Smooth muscle cell of the brain vasculature (primary cell): ENCODE measurements at places on chromosomes 11 and 22.
A peak's percentile ranks its signal among the peaks of the same experiment; 100 is the strongest.

- DNase-seq, result no peak
Observed at GRCh38 chr22:46214149-46214548, 35.9 kb downstream of the CDPF1 start.

DNA sequence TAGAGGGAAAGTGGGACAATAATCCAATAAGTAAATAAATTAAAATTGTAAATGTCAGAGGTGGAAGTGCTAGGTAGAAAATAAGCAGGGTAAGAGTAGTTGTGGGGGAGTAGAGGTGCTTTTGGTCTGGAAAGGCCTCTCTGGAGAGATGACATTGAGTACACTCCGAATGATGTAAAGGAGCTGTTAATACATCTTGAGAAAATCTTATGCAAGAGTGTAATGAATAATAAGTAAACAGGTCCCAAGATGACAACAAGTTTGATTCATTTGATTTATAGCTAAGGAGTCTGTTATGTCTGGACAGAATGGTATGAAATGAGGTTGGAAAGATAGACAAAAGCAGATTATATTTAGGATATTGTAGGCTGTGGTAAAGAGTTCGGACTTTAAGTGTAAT lies 87.5 kb downstream of the TMEM135 start:
- DNase-seq, result no peak

DNA sequence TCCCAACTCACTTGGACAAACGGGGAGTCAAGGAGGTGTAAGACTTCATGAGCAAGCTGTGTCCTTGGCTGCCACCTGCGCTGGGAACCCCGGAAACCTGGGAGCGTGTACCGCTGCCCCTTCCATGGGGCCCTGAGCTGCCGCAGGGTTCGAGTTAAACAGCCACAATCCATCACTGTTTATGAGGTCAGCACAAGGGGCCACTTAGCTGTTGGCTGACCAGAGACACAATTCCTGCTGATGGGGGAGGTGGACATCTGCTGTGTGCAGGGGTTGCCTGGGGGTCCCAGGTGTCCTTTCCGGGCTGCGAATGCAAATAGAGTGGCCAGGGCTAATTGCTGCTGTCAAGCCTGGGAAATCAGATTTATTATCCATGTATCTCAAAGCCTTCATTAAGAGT lies 549.3 kb downstream of the BRD1 start:
- no peak for DNase-seq

DNA sequence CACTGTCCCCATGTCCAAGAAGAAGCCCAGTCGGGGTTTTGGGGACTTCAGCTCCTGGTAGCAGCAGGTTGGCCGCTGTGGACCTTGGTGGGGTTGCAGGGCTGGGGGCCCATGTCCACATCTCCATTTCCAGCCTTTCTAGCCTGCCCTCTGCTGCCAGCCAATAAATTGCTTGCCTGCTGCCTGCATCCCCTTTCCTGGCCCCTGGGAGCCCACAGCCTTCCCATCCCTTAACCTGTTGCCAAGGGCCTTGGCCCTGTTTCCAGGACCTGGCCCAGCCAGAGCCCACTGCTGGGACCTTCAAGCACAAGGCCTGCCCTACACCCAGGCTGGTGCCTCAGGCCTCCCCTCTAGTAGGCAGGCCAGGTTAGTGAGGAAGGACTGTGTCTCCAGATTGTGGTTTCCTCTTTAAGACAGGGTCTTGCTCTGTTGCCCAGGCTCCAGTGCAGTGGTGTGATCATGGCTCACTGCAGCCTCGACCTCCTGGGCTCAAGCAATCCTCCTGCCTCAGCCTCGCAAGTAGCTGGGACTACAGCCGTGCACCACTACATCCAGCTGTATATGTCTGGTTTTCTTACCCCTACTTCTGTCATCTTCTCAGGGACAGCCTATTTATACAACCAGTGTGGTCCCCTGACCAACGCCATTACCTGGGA lies 29.7 kb downstream of the PPIL2 start:
- no peak for DNase-seq

DNA sequence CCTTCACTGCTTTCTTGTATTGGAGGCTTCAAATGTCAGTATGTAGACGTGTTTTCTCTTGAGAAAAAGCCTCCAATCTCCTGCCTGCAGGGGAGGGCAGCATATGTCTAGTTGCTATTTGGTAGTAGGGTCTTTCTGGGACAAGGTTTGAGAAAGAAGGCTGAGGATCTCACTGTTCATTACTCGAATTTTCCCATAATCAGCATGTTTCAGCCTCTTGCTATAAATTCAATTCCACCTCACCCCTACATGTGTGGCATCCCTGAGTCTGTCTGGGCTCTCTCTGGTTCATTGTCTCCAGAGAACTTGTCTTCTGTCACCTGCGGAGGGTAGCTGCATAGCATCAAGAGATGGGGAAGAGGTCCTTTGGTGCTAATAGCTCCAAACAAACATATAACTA lies 19.5 kb upstream of the CCDC83 start:
- DNase-seq, result no peak

DNA sequence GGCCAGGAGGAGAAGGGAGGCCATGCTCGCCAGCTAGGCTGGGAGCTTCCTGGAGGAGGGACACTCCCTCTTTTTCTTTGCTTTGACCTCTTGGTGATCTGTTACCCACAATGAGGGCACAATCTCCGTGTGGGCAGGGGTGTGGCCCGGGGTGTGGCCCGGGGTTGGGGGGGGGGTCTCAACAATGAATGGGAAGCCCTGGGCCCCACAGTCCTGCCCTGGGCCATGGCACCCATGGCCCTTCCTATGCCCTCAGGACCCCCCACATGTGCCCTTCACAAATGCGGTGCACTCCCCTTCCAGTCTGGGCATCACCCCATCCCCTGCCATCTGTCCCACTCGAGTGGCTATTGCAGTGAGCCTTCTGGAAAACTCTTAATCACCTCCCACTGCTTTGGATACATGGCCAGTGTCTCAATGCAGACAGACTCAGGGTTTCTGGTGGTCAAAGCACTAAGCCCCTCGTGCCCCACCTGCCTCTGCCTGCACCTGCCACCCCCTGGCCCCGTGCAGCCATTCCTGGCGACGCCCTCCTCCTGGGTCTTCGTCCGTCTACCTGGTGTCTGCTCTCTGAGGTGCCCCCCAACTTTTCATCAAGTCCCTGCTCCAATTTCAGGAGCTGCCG lies 611.3 kb downstream of the TBC1D22A start:
- DNase-seq, result no peak

GRCh38 chr11:134670961-134671370 lies 258.9 kb upstream of the B3GAT1 start:
- no peak for DNase-seq

GRCh38 chr22:36926309-36926708 lies 12.9 kb downstream of the CSF2RB start:
- DNase-seq, result no peak

GRCh38 chr11:122179961-122180834 lies 64.2 kb upstream of the BLID start:
- peak; percentile 62 for DNase-seq

DNA sequence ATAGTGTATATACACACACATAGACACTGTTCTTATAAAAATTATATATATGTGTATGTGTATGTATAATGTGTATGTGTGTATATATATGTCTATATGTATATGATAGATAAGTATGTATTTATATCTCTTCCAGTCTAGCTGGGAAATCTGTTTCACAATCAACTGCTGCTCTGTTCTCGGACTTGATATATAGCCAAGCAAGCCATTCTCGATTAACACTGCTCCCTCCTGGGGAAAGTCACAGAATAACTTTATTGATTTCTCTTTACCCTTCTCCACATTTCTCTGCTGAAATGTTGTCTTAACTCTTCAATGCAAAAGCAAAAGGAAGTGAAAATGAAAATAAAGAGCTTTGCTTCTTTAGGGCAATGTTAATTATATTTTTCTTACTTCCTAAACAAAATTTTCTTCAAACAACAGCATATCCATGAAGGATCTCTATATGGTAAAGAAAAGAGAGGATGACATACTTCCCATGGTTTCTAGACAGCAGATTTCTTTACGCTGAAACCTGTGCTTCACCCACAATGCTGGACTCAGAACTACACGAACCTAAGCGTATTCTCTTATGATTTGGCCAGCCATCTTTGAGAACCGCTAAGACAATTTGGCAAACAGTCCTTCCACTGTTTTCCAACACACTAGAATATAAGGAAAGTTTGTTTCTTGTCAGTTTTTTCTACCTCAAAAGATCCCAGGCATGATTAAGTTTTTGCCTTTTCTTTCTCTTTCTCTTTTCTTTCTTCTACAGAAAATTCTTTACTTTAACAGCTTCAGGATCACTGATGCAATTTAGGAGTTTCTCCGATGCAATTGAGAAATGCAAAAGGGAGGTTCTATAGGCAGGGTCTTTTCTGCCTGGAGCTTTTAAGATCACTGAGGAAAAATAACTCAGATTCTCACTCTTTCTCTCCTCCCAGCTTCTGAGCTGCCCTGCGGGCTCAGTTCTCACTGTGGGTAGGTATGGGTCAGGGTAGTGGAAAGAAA lies 1.9 kb downstream of the BLID start:
- no peak for DNase-seq

GRCh38 chr11:27097551-27097950 lies 56.9 kb downstream of the BBOX1 start:
- no peak for DNase-seq

DNA sequence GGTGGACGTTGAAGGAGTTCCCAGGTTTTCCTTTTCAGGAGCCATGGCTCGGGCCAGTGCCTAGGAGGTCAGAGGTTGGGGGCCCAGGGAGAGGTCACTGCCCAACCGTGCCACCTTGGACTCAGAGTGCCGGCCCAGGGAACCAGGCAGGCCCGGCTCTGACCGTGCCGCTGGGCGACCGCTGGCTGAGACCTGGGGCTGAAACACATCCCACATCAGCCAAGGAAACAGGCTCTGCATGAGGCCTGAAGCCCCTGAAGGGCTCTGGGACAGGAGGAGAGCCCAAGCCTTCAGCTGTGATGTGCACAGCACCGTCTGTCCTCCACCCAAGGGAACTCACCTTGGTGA lies 21.9 kb upstream of the RTN4R start:
- no peak for DNase-seq

DNA sequence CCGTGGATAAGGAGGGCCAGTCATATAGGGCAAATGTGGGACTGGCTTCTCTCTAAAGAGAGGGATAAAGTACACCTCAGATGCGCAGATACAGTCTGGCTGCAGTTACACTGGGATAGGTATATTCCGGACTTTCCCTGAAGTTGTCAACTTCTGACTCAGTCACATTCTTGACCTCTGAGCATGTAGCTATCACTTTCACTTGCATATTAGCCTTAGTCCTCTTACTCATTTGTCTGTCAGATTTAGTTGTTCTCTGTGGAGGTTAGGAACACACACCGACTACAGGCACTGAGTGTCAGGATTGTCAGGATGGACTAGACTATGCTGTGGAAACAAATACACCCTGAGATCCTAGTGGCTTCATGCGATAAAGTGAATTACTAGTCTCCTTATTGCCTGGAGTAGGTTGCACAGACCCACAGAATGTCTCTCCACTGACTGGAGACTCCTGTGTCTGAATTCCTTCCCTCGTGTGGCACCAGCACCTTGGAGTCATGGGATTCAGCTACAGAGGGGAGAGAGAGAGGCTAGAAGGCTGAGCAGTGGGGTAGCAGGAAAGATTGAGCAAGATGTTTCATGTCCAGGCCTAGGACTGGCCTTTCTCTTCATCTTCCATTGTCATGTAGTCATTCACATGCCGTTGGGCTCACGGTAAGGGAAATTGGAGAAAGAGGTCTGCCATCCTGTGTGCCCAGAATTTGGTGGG lies 654.3 kb downstream of the NTM start:
- no peak for DNase-seq

DNA sequence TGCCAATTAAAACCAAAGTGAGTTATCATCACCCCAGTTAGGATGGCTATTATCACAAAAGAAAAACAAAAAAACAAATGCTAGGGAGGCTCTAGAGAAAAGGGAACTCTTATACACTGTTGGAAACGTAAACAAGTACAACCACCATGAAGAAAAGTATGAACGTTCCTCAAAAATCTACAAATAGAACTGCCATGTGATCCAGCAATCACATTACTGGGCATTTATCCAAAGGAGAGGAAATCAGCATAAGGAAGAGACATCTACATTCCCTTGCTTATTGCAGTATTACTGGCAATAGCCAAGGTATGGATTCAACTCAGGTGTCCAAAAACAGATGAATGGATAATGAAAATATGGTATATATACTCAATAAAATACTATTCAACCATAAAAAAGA lies 1145.1 kb downstream of the LRRC4C start:
- DNase-seq, result no peak

- DNase-seq, result no peak
Observed at GRCh38 chr22:30241576-30242371, 4.8 kb downstream of the LIF start.
